ENCODE measurements at places on chromosomes 12 and 14.
A peak's percentile ranks its signal among the peaks of the same experiment; 100 is the strongest.

DNA sequence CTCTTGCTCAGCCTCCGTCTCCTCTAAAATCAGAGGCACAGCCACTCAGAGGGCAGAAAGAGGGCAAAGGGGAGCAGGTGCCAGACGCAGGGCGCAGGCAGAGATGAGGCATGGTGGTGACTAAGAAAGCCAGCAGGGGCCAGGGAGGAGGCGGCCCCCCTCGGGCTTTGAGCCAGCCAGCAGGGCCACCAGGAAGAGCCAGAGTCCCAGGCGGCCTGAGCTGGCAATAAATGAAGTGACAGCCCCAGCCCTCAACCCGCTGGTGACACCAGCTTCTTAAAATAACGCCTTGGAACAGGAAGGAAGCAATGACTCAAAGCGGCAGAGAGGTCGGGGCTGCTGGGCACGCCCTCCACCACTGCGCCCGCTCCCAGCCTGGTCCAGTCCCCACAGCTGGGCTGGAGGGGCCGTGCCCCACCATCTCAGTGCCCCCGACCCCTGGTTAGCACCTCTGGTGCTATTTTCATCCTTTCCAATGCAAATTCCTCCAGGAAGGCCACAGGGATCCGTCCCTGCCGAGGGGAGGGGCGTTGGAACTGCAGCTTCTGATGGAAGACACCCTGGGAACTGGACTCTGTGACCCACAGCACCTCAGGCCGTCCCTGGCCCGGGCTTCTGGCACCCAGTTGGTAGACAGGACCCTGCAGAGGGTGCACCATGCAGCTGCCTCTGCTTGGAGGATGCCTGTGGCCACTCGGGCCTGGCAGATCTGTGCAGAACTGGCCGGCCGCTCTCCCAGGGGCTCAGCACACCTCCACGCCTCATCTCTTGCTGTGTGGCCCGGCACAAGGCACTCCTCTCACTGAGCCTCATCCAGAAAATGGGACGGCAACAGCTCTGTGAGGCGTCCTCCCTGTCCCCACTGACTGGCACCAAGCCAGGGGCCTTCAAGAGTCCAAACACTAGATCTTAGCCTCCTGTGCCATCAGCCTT lies 113.7 kb downstream of the NCOR2 start:
- peak; percentile 93 for DNase-seq

DNA sequence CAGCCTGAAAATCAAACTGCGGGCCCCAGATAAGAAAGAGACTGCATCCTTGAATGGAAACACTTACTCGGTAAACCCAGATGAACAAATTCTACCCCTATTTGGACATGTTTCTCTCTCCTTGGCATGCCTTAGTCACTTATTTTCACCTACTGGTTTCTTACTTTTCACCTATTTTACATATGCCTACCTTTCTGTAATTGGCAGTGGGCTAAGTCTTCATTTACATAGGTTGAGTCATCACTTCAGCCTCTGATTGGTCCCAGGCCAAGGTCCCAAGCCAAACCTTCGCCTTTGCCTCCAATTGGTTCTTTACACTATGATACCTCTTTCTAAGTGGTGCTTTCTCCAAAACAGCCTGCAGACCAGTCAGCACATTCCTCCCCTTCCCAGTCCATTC lies 111.3 kb downstream of the DYRK2 start:
- no peak for DNase-seq

- DNase-seq, result no peak
Observed at GRCh38 chr14:54818201-54819133, 84.2 kb downstream of the GCH1 start.

GRCh38 chr14:99971087-99971940 lies 93.9 kb upstream of the EVL start:
- peak; percentile 88 for DNase-seq

DNA sequence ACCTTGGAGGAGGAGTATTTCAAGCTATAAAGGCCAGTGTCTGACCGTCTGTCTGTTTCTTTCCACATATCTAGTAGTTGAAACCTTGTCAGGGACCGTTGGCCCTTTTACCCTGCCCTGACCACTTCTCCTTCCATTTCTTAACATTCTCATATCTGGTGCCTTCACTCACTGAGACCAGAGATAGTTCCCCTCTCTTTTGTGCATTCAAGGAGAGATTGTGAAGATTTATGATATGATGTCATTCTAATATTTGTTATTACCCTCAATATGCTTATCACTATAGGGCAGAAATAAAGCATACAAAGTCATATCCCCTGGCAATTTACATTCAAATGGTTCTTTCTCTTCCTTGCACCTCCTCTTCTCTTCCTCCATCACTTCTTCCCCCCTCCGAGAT lies 83.3 kb downstream of the PLXNC1 start:
- DNase-seq, result no peak

- no peak for DNase-seq
Observed at GRCh38 chr12:104544836-104545235, 88.1 kb downstream of the CHST11 start.

DNA sequence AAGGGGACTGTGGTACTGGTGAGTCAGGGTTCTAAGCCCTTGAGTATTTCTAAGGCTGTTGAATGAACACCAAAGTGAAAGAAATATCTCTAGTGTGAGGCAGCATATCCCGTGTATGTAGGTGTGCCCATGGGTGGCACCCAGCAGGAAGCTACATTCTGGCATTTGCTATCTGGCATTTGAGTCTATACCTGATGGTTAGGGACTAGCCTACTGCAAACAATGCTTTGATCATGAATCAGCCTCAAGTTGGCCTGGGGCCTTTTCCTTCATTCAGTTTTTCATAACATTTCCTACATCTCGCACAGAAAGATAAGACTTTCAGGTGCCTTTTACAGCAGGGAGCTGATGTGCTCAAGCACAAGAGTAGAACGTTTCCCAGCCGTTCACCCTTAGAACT lies 85.7 kb upstream of the E2F7 start:
- no peak for DNase-seq

DNA sequence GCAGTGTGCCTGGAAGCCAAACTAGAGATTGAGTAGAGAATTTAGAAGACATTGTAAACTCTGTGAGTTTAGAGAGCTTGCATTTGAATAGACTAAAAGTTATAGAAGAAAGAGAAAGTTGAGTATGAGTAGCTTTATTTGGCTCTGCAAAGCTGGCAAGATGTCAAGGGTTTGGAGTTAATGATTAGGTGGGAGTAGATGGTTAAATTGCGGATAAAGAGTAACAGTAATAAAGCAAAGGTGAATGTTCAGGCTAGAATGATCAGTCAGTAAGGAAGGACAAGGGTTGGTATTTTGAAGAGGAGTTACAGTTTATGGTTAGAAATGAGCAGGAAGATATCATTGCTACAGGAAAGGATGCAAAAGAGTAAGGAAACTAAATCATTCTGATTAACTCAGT lies 5.2 kb downstream of the PPM1A start:
- DNase-seq, result no peak

- DNase-seq, result peak; percentile 81
Observed at GRCh38 chr14:92513204-92513965, at the start of gene RIN3. RIN3 (plus strand) TSS chr14:92513781; CDS start chr14:92513933, 152 bp downstream.

GRCh38 chr12:53984901-53985691 lies at the start of gene HOXC10:
HOXC10 (plus strand) TSS chr12:53985146; CDS start chr12:53985260, 114 bp downstream.
- peak; percentile 92 for DNase-seq

DNA sequence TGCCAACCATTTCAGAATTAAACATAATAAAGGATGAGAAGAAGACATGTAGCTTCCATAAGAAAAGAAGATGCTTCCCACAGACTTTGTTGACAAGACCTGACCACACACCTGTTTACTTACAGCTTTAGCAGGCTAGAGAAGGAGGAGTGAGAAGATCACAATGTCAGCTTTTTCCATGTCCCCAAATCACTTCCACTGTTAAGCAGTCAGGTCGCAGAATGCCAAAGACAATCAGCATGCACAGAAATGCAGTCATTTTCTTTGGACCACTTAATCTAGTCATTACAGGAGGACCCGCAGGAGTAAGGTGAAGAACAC lies 314.9 kb downstream of the SSPN start:
- DNase-seq, result no peak

- DNase-seq, result no peak
Observed at GRCh38 chr14:92556255-92556741, 42.7 kb downstream of the RIN3 start.

DNA sequence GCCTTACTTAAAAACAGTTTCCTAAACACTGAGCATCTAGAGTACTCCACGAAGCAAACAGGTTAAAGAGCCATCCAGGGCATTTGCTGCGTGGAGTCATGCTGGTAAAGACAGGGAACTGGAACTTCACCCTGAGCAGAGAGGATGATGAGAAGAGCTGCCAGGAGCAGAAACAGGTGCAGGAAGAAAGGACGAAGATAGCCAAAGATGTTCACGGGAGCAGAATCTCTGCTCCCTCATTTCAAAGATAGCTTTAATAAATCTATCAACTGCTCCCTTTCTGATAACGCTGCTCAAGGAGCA lies 280.8 kb upstream of the FKBP4 start:
- DNase-seq, result no peak

GRCh38 chr12:19127270-19127669 lies 2.3 kb upstream of the PLEKHA5 start:
- no peak for DNase-seq

DNA sequence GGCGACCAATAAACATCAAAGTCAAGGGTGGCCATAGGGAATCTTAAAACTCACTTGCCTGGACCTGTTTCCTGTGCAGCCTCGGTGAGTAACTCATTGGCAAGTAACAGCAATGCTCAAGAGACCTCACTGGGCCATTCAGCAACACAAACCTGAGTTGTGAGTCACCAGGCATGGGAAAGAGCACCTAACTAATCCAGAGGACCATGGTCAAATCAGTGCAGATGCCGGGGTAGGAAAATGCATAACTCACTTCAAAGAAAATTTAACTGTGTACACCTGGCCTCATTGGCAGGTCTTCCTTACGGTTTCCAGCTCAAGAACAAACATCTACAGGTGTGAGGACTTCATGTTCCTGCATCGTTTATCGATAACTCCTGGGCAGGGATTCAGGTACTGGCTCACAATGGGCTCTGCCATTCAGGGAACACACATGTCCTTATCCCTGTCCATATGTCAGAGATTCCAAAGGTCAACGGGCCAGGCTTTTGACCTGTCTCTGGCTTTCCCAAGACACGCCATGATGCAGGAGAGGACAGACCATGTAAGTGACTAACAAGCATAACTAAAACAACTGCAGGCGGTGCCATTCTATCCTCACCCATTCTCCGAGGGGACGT lies 211.8 kb downstream of the ANO2 start:
- no peak for DNase-seq

DNA sequence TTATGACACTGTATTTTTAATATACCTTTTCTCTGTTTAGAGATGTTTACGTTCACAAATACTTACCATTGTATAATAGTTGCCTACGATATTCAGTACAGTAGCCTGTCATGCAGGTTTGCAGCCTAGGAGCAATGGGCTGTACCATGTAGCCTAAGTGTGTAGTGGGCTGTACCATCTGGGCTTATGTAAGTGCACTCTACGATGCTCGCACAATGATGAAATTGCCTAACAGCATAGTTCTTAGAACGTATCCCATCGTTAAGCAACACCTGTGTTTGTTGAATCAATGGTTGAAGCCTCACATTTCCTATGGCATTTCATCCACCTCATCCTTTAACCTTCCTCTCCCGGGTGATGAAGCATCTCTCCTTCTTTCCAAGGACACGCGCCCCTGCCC lies 12.5 kb upstream of the EML1 start:
- no peak for DNase-seq

DNA sequence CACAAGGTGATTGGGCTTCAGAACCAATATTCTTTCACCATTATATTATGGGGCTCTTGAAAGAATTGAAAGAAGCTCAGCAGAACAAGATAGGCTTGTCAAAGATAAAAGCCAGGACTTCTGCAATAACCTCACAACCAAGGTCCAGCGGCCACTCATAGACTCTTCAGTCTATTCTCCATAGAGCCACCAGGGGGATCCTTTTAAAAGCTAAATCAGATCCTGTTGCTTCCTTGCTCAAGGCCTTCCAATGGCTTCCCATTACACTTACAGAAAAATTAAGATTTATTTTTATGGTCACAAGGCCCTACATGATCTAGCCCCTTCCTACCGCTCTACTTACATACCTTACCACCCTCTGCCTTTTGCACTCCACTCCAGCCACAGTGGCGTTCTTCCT lies 169.6 kb downstream of the C12orf42 start:
- DNase-seq, result peak; percentile 42

- no peak for DNase-seq
Observed at GRCh38 chr12:79020106-79020505, 155.5 kb downstream of the SYT1 start.

GRCh38 chr12:98873776-98874175 lies 228.7 kb downstream of the APAF1 start:
- DNase-seq, result no peak

Measured in GM13977 (cell line).